ENCODE measurements at places on chromosomes 4 and X.
A peak's percentile ranks its signal among the peaks of the same experiment; 100 is the strongest.

- no peak for DNase-seq
These were observed 82.8 kb downstream of the C4orf51 start for GRCh38 chr4:145762719-145763118.

- DNase-seq, result no peak
These were observed 5.6 kb downstream of the USP53 start for GRCh38 chr4:119218093-119218492.

GRCh38 chr4:57114973-57115372 is 4.8 kb upstream of the IGFBP7 start:
- no peak for DNase-seq

DNA sequence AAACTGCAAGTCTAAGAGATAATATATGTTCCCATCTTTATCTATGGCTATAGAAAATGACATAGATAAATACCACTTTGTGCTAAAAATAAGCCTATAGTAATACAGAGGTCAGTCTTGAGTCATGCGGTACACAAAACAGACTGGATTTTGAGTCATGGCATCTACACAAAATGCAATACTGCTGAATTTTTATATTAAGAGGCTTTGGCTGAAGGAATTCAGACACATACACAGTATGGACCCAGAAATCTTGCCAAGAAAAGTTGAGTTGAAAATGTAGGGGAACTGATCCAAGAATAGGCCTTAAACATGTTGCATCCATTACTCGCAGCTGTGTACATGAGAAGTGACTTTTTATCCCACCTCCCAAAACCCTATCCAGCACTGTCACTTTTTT is 184.4 kb downstream of the TENM3 start:
- no peak for DNase-seq

DNA sequence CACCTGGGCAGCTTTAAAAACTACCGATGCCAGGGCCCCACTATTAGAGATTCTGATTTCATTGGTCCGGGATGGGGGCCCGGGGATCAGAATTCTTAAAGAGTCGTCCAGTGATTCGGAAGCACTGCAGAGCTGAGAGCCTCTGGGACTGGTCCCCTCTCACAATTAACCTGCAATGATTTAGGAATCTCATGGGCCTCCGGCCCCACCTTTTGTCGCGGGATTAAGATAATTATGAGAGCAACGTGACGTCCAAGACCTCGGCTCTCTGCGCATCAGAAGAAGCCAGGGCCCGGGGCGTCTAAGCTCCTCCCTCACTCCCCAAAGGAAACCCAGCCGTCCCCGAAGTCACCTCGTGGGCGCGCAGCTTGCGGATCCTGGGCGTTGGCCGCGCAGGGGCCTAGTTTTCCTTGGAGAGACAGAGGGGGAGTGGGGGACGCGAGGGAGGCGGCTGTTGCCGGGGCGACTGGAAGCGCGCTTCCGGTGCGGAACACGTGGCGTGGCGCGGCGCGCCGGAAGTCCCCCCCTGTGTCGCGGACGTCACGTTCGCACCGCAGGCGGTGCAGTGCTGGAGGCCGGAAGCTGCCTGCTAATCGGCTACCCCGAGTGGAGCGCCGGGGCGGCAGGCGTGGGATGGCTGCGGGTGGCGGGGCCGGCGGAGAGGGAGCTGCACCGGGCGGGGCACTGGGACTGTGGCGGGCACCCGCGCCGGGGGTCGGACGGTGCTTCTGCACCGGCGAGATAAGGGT is at the start of gene GEMIN8:
Gene GEMIN8, minus strand, starts transcription at position 468 of the 749 bp plus-strand sequence. CDS start 8,414 bp downstream, outside the sequence.
- peak; percentile 88 for DNase-seq

- DNase-seq, result no peak
These were observed 454.2 kb downstream of the NLGN4X start for GRCh38 chrX:5774446-5774845.

- DNase-seq, result no peak
These were observed 95.8 kb downstream of the RNF150 start for GRCh38 chr4:141037446-141037845.
